Activated CD4-positive, alpha-beta T cell treated with anti-CD3 and anti-CD28 coated beads, Interleukin-2, amount 50 U/mL, for 4 hours (primary cell): ENCODE measurements at places on chromosomes 4 and X.

DNA sequence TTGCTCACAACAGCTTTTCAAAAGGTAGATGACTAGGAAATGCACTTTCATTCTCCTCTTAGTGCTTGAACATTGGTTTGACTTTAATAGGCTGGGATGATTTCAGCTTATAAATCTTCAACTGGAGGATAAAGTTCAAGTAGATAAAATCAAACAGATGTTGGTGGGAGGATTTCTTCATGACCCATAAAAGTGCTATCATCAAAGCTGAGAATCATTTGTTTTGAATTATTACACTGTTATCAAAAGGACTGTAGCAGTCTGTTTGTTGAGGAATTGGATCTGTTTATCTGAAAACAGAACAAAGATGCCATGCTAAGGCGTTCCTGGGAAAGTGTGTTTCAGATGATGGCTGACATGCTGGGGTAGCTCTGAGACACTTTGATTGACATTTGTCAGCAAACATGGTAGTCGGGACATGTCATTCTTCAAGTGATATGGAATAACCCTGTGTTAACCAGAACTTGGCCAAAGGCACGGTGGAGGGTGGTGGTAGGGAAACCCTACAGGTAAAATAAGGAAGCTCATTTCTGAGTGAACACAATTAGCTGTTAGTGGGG is 304.0 kb upstream of the PITX2 start:
- DNase-seq, result no peak

GRCh38 chrX:31550158-31550557 is 478.3 kb upstream of the FTHL17 start:
- no peak for DNase-seq

DNA sequence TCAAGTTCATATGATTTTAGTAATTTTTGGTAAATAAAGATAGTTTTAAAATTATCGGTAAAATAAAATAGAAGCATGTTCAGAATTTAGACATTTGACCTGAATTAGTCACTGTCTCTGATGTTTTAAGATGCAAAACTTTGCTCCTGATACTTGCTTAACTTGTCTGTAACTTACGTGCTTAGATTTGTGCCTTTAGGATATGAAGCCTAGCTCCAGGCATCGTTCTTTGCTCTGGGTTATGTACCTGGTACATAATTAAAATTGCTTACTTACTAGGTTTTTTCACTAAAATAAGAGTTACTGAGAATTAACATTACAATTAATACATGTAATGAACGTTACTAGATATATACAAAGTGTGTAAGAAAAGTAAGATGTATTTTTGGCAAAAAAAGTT is 24.9 kb upstream of the AADAT start:
- DNase-seq, result no peak

DNA sequence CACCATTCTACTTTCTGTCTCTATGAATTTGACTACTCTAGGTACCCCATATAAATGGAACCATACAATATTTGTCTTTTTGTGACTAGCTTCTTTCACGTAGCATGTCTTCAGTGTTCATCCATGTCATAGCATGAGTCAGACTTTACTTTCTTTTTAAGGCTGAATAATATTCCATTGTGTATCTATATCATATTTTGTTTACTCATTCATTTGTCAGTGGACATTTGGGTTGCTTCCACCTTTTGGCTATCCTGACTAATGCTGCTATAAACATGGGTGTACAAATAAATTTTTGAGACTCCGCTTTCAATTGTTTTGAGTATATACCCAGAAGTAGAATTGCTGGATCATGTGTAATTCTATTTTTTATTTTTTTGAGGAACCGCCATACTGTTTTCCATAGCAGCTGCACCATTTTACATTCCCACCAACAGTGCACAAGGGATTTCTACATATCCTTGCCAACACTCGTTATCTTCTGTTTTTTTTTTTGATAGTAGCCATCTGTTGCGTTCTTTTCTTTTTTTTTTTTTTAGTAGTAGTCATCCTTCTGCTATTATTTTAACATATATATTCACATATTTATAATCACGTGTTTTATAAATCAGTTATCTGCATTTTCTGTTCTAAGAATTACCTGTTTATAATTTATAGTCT is 158.0 kb upstream of the MED14 start:
- no peak for DNase-seq

GRCh38 chrX:135605906-135606305 is 85.4 kb downstream of the INTS6L start:
- no peak for DNase-seq

DNA sequence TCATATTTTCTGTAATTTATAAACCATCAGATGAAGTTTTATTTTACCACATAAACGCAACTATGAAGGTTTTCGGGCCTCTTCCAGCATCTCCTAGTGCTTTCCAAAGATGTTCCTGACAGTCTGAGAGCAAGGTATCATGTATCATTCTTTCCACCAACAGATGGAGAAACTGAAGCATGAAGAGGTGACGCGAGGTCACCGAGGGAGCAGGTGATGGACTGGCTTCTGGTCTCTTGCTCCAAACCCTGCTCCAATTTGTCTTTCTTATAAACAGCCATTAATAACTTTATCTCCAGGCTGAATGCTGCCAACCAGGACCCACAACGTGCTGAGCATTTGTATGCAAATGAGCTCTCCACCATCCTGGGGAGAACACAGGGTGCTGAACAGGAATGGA is 86.3 kb upstream of the MAML3 start:
- DNase-seq, result no peak

- no peak for DNase-seq
Observed at GRCh38 chr4:99179626-99180025, 35.5 kb upstream of the ADH4 start.

DNA sequence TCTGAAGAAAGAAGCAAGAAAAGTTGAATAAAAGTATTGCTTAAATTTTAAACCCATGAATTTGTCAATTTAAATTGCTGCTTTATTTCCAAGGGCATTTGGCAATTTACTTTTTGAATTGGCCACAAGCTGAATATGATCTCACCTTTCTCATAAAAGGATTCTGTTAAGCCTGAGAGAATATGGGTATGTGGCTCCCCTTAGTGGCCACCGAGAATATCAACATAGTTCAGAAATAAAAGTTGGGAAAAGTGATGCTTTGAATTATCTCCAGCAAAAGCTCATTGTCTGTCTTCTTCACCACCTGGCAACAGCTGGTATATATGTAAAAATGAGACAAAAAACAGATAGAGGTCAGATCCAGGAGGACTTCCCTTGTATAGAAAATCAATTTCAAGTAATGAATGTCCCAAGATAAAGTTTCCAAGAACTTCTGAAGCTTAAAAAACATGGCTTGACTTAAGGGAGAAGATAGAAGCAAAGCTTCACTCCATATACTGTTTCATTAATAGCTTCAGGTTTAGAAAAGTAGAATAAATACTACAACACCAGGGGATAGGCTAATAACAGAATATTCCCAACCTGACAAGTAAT is 290.7 kb upstream of the FAM241A start:
- no peak for DNase-seq

DNA sequence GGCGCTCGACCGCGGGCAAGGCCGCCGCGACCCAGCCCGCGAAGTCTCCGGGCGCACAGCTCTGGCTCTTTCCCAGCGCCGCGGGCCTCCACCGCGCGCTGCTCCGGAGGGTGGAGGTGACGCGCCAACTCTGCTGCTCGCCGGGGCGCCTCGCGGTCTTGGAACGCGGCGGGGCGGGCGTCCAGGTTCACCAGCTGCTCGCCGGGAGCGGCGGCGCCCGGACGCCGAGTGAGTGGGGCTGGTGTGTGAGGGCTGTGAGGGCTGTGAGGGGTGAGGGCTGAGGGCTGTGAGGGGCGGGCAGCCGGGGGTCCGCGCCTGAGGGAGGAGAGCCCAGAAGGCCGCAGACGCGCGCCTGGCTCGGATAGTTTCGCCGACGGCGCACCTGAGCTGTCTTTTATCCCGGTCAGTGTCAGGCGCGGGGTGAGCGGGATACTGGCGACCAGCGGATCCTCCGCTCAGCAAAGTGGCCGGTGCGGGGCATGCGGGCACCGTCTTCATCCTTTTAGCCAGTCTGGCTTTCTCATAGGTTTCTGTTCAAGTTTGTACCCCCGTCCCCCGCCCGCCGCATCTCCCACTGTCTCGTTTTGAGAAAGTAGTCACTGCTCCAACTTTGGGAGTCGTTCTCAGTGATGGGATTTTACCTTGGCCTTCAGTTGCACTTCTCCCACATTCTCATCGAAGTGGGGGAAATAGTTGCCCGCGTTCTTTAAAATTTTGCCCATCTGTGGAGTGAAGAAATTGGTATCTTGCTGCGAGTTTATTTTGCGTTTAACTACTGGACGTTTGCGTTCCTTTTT is 586 bp downstream of the HERC5 start:
- DNase-seq, result peak; percentile 23

- no peak for DNase-seq
Observed at GRCh38 chr4:76293772-76294171, 12.8 kb upstream of the STBD1 start.

DNA sequence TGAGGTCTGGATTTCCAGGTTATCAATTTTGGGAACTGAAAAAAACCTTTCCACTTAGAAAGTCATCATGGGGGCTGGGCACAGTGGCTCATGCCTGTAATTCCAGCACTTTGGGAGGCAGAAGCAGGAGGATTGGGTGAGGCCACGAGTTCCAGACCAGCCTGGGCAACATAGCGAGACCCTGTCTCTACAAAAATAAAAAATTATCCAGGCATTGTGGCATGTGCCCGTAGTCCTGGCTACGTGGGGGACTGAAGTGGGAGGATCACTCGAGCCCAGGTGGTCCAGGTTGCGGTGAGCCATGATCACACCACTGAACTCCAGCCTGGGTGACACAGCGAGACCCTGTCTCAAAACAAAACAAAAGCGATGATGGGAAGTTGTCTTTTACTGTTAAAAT is 7.9 kb downstream of the TENM3 start:
- no peak for DNase-seq

- no peak for DNase-seq
Observed at GRCh38 chr4:33226133-33226532, 2506.0 kb downstream of the PCDH7 start.

DNA sequence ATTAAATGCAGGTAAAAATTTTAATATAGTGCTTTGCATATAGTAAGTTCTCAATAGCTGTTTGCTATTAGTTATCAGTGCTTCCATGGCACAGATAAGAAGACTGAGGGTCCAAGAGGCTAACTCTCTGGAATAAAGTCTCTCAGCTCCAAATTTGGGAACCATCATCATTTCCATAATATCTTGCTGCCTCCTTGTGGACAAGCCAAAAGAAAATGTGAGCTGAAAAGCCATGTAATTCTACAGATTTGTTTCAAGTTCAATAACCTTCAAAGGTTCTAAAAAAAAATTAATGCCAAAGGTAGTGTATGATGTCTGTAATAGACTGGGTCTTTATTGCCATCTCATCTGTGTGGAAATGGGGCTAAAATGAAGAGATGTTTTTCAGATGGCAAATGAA is 136.9 kb upstream of the VCX start:
- DNase-seq, result no peak

- DNase-seq, result no peak
Observed at GRCh38 chrX:16300831-16301230, 133.6 kb downstream of the MAGEB17 start.

DNA sequence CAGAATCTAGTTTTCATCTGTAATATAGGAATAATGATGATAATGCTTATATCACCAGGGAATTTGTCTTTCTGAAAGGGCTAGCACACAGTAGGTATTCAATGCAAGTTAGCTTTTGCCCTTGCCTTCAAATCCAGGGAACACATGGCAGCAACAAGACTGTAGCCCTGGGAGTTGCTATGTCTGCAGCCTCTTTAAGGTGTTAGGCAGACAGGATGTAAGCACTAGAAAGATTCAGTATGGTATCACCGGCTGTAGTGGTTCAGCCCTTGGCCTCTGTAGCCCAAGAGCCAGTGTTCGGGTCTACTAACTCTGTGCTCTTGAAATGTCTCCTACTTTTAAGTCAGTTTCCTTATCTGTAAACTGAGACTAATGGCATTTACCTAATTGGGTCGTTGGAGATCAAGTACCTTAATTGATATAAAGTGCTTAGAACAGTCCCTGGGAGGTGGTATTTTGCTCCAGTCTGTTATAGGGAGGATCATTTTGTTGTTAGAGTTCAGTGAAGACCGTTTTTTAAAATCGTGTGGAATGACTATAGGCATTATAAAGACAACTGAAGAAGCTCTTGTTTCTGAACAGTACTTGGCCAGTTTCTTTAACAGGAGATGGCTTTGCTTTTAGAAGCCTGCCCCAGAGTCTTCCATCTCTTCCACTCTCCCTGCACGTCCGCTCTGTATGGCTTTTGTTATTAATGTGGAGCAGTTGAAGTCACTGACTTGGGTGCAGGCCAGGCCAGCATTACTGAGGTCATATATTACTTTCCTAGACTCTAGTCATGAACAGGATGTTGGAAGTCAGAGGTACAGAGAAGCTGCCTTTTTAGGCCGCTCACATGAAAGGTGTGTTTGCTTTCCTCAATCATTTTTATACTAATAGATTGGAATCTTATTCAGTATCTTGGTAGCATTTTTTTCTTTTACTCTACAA is 44.8 kb downstream of the GAB1 start:
- DNase-seq, result no peak

GRCh38 chrX:13897566-13897965 is 80.7 kb upstream of the GPM6B start:
- DNase-seq, result no peak

DNA sequence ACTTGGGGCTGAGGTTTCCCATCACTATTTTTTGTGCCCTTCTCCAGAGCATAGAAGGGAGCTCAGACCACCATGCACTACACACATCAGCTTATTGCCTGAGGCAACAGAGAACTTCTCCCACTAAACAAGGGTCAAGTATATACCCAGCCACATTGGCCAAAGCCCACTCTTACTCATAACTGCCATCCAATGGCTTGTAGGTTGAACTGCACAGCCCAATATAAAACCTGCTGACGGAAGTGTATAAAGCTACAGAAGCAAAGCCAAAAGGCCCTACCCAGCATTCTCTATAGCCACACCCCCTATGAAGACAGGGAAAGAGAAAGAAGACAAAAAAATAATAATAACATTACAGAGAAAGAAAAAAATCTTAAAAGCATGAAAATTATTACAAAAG is 139.7 kb downstream of the LRBA start:
- DNase-seq, result no peak

DNA sequence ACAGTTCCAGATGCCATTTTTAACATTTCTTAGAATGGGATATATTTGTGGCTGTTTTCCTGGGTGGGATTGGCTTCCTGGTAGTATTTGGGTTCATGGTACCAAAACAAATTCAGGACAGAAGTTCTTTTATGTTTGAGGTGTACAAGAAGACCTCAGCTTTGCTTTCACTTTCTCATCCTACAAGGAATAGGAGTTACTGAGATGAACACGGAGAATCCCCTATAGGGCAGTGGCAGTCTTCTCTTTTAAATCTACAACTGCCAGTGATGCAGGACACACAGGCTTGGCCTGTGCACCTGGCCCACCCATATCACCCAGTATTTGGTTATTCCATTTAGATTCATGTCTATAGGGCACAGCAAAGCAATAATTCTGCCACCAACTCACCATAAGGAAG is 35.2 kb downstream of the SLC10A7 start:
- no peak for DNase-seq

- no peak for DNase-seq
Observed at GRCh38 chrX:23726191-23726590, 16.9 kb downstream of the ACOT9 start.

- DNase-seq, result no peak
Observed at GRCh38 chr4:95215043-95215442, 333.7 kb downstream of the UNC5C start.
